ENCODE measurements at places on chromosomes 6 and 20.
A peak's percentile ranks its signal among the peaks of the same experiment; 100 is the strongest.

- no peak for DNase-seq
Measured at GRCh38 chr20:43583982-43584432, 6.7 kb upstream of the IFT52 start.

DNA sequence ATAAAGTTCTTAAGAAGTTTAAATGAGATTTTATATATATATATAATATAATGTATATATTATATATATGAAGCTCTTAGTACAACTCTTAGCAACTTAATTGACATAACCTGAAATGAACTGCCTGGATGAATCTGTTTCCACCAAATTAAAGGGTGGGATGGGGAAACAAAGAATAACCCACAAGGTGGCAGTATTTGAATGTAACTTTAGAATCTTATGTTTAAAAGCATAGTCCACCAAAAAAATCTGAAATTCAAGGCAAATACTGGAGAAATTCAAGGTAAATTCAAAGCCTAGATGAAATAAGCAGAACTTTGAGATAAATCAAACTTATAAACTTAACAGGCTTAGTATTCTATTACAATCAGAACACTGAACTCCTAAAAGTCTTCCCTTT, 4.4 kb upstream of the IBTK start:
- DNase-seq: no peak

GRCh38 chr20:56391596-56392131, 351 bp downstream of the AURKA start:
- DNase-seq: no peak

GRCh38 chr6:148423133-148423532, 80.5 kb downstream of the SASH1 start:
- DNase-seq: no peak

GRCh38 chr6:98877250-98877649, 42.9 kb downstream of the POU3F2 start:
- no peak for DNase-seq

DNA sequence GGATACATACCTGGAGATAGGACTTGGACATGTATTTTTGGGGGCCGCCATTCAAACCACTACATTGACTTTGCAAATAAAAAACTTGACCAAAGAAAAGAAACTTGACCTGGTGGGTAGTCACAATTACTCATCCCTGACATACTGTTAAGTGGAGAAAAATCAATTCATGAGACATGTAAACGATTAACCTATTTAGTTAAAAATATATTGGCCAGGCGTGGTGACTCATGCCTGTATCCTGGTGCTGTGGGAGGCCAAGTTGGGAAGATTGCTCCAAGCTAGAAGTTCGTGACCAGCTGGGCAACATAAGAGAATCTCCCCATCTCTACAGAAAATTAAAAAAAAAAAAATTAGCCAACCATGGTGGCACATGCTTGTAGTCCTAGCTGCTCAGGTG, 2.5 kb upstream of the SRSF12 start:
- DNase-seq: no peak

DNA sequence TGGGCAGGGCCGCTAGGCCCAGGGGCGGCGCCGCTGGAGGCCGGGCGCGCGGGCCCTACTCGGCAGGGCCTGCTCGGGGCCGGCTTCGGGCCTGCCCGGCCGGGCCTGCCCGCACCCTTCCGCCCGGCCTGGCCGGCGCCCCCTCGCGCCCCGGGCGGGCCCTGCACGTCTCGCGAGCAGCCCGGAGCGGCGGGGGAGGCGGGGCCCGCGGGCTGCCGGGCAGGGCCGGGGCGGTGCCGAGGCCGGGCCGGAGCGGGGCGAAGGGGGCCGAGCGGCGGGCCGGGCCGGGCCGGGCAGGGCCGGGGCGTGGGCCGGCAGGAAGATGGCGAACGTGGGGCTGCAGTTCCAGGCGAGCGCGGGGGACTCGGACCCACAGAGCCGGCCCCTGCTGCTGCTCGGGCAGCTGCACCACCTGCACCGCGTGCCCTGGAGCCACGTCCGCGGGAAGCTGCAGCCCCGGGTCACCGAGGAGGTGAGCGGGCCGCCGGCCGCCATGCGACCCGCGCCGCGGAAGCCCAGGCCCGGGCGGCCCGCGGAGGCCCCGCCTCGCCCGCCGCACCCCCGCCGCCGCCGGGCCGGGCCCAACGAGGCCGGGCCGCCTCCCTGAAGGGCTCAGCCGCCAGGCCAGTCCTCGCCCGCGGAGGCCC, at the start of gene NPEPL1:
Gene NPEPL1 (plus strand): TSS at position 222 of the 647 bp plus-strand sequence. CDS start 101 bp downstream, at position 323.
- DNase-seq: peak; percentile 68

GRCh38 chr6:27770724-27771123, 141.5 kb downstream of the OR2B2 start:
- DNase-seq: no peak

DNA sequence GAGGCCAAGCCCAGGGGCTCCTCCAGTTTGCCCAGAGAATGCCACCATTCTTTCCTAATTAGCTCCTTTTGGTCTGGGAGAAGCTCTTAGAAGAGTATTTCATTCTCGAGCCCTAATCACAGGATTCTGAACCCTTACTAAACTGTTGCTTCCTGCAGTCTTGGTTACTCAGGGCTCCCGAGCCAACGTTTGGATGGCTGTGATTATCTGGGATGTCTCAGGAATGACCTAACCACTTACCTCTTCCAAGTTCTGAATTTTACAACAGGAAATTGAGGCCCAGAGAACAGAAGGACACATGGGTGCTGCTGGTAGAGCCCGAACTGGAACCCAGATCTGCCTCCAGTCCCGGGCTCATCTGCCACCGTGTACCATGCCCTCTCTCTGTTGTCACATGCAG, 22.2 kb upstream of the PNPLA1 start:
- DNase-seq: no peak
